ENCODE measurements at places on chromosomes 1 and 21. TPM values are rescaled to one million over a fixed set of nuclear protein-coding genes. Genes with fewer than 3 reads are reported as not detected.

AVPR1B gene
- polyA plus RNA-seq = not detected

CD52 gene
- 20.6 TPM for polyA plus RNA-seq

LEMD1 gene
- polyA plus RNA-seq = 0.78 TPM

ZSWIM5 gene
- 0.71 TPM for polyA plus RNA-seq

LYPD8 gene
- not detected for polyA plus RNA-seq

REN gene
- 0.18 TPM for polyA plus RNA-seq

KRTAP7-1 gene
- not detected for polyA plus RNA-seq

LEFTY2 gene
- not detected for polyA plus RNA-seq

TMEM52 gene
- polyA plus RNA-seq = 2.1 TPM

LIN28A gene
- polyA plus RNA-seq = not detected

CFAP45 gene
- 0.61 TPM for polyA plus RNA-seq

KCNA3 gene
- polyA plus RNA-seq = 0.06 TPM

RHD gene
- not detected for polyA plus RNA-seq

CIART gene
- 7.3 TPM for polyA plus RNA-seq

OR2M3 gene
- not detected for polyA plus RNA-seq

DDX59 gene
- 11.9 TPM for polyA plus RNA-seq

FCRL2 gene
- polyA plus RNA-seq = 0.04 TPM

IFT25 gene
- polyA plus RNA-seq = 18.9 TPM

TDRD5 gene
- polyA plus RNA-seq = 0.71 TPM

FAM72C gene
- 1.3 TPM for polyA plus RNA-seq

A3GALT2 gene
- not detected for polyA plus RNA-seq

FMO4 gene
- 2.3 TPM for polyA plus RNA-seq

NADK gene
- 39.7 TPM for polyA plus RNA-seq

NFIA gene
- 9.0 TPM for polyA plus RNA-seq

SIK1 gene
- polyA plus RNA-seq = 1.3 TPM

ELAPOR1 gene
- 0.25 TPM for polyA plus RNA-seq

MPZ gene
- polyA plus RNA-seq = 1.6 TPM

HCRTR1 gene
- polyA plus RNA-seq = not detected

MASP2 gene
- polyA plus RNA-seq = 0.02 TPM

DIO1 gene
- polyA plus RNA-seq = 0.31 TPM

AMY1A gene
- not detected for polyA plus RNA-seq

HJV gene
- polyA plus RNA-seq = not detected

KRTAP11-1 gene
- polyA plus RNA-seq = not detected

PRAMEF11 gene
- polyA plus RNA-seq = not detected

IGSF3 gene
- 11.0 TPM for polyA plus RNA-seq

SERPINC1 gene
- not detected for polyA plus RNA-seq

NHLH2 gene
- 1.8 TPM for polyA plus RNA-seq

TMEM54 gene
- 133 TPM for polyA plus RNA-seq

NTMT2 gene
- polyA plus RNA-seq = not detected

RUNX1 gene
- polyA plus RNA-seq = 4.4 TPM

TSPAN1 gene
- polyA plus RNA-seq = 2.2 TPM
